Peyer's patch (tissue), 4 donors: ENCODE measurements at places on chromosomes 1 and 21.
A peak's percentile ranks its signal among the peaks of the same experiment; 100 is the strongest.

DNA sequence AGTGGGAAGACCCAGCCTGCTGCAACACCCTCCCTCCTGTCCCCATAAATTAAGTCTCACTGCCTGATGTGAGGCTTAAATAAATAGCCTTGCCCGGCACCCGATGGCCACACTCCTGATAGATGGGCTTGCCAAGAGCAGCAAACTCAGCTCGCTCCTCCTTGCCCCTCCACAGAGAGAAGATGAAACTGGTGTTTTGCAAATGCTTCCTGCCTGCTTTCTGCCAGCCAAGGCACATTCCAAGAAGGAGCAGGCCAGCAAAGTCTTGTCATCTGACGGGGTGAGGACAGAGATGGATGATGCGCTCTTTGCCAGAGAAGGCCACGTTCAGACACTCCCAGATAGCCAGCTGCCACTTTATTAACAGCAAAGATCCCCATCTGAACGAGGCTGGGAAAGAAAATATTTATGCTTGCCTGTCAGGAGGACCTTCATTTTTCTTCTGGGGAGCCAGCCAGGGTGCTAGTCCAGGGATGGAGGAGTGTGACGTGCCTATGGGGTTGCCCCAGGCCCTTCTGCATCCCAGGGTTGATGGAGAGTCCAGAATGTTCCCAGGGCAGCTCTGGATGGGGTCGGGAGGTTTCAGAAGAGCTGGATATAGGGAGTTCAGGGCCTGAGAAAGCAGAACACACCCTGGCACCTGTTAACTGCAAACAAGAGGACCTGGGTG lies 265.4 kb downstream of the FOXD2 start:
- H3K27me3 ChIP-seq: no peaks in the 10 kb centered on the region
- H3K4me1 ChIP-seq: no peaks in the 10 kb centered on the region
- DNase-seq: no peak
- no peak overlapping the region for H3K4me3 ChIP-seq
- H3K27ac ChIP-seq: no peak overlapping the region
- H3K36me3 ChIP-seq: no peaks in the 10 kb centered on the region

DNA sequence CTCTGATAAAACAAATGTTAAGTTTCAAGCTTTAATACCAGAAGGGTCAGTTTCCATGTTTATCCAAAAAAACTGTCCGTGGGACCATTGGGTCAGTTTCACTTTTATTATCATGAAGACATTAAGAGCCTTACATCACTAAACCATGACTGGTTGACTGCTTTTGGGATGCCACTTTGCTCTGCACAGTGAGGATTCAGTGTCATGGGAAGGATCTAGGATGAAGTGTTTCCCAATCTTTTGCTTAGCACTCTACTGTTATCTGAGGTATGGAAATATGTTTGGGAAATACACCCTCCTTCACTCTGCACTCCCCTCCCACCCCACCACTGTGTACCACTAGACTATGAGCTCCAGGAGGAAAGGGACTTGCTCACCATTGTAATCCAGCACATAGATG lies 16.3 kb downstream of the RPS6KC1 start:
- H3K4me3 ChIP-seq: no peak overlapping the region
- no peaks in the 10 kb centered on the region for H3K27me3 ChIP-seq
- no peaks in the 10 kb centered on the region for H3K36me3 ChIP-seq
- no peak for DNase-seq
- H3K4me1 ChIP-seq: no peaks in the 10 kb centered on the region

GRCh38 chr1:184649451-184649888 lies 105.2 kb downstream of the EDEM3 start:
- no peak overlapping the region for H3K4me3 ChIP-seq
- no peak overlapping the region for H3K27ac ChIP-seq
- no peaks in the 10 kb centered on the region for H3K4me1 ChIP-seq
- no peak for DNase-seq

DNA sequence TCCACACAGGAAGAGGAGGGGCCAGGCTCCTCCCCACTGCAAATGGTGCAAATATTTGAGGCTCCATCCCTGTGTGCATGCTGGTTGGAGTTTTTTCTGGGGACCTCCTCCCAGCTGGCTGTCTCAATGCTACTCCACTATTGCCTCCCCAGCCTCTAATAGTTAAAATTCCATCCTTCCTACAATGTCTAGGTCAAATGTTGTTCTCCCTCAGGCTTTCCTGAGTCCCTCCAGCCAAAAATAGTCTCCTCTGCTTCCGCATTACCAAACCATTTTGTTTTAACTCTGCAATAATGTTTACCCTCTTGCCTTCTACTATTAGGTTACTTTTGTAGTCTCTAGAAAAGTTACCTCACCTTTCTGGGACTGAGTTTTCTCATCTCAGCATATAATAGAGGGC lies 29.6 kb upstream of the FMO1 start:
- H3K27ac ChIP-seq: no peak overlapping the region
- DNase-seq: no peak
- no peaks in the 10 kb centered on the region for H3K27me3 ChIP-seq
- no peaks in the 10 kb centered on the region for H3K36me3 ChIP-seq

- no peak overlapping the region for H3K4me3 ChIP-seq
- H3K4me1 ChIP-seq: peaks cover 20% of the 10 kb centered on the region
- H3K27me3 ChIP-seq: no peaks in the 10 kb centered on the region
Measured at GRCh38 chr1:203643213-203644045, 16.8 kb downstream of the ATP2B4 start.

- H3K4me3 ChIP-seq: no peak overlapping the region
- DNase-seq: no peak
- no peaks in the 10 kb centered on the region for H3K27me3 ChIP-seq
Measured at GRCh38 chr1:60367532-60367931, 294.0 kb upstream of the C1orf87 start.

DNA sequence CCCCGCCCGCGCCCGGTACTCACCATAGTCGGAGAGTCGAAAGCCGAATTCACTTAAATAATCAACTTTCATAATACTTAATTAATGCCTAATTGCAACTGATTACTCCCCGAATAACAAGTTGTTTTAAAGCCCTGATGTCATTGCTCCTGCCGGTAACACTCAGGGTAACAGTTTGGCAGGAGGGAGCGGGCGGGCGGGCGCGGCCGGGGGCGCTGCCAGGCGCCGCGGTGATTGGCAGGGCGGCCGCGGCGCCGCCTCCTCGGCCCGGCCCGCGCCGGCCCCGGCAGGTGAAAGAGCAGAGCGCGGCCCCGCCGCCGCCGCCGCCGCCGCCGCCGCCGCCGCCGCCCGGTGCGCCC lies 102.2 kb downstream of the CASZ1 start:
- H3K36me3 ChIP-seq: no peaks in the 10 kb centered on the region
- DNase-seq: peak; percentile 59
- peak overlapping the region; percentile 94 for H3K4me3 ChIP-seq
- H3K4me1 ChIP-seq: no peaks in the 10 kb centered on the region

- peak; percentile 84 for DNase-seq
- no peak overlapping the region for H3K4me3 ChIP-seq
- H3K36me3 ChIP-seq: no peaks in the 10 kb centered on the region
- peak overlapping the region; percentile 68 for H3K27ac ChIP-seq
- H3K27me3 ChIP-seq: no peaks in the 10 kb centered on the region
- H3K4me1 ChIP-seq: peaks cover 5% of the 10 kb centered on the region
Measured at GRCh38 chr21:37829447-37829846, 86.8 kb downstream of the KCNJ6 start.

DNA sequence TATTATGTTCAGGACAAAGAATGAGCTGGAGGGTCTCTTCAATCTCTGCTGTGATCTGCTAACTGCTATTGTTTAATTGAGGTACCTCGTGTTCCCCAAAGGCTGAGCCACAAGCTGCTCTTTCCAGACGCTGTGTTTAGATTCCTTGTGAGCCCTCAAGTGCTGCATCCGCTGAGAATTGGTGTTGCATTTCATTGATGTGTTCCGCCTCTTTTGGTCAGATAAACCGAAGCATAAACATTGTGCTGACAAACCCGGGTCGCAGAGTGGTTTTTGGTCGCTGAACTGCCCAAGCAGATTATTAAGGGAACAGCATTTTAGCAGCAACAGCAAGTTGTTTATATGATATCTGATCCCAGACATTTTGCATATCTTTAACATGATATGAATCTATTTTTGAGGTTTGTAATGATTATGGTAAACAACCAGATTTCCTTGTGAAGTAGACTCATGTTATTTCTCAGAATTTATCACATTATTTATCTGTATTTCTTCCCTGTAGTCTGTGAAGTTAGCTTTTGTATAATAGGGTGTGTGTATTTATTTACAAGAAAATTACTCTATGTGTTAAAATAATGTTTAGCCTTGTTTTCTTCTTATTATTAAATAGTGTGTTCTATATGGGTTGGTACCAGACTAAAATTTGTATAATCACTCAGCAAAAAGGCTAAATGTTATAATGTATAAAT lies 217.2 kb upstream of the C1orf105 start:
- DNase-seq: no peak
- no peaks in the 10 kb centered on the region for H3K27me3 ChIP-seq
- H3K4me1 ChIP-seq: no peaks in the 10 kb centered on the region
- no peak overlapping the region for H3K4me3 ChIP-seq
- H3K36me3 ChIP-seq: no peaks in the 10 kb centered on the region
- H3K27ac ChIP-seq: no peak overlapping the region

GRCh38 chr1:36166136-36166535 lies 10.2 kb downstream of the MAP7D1 start:
- H3K4me1 ChIP-seq: peaks cover 15% of the 10 kb centered on the region
- no peak overlapping the region for H3K27ac ChIP-seq
- H3K27me3 ChIP-seq: no peaks in the 10 kb centered on the region
- H3K36me3 ChIP-seq: no peaks in the 10 kb centered on the region
- DNase-seq: no peak

- no peak overlapping the region for H3K4me3 ChIP-seq
- H3K27ac ChIP-seq: no peak overlapping the region
- DNase-seq: no peak
- H3K4me1 ChIP-seq: no peaks in the 10 kb centered on the region
Measured at GRCh38 chr1:150115121-150115520, 34.6 kb upstream of the PLEKHO1 start.

GRCh38 chr1:178093494-178093950 lies 382 bp upstream of the RASAL2 start:
- peak; percentile 92 for DNase-seq
- peak overlapping the region; percentile 93 for H3K4me3 ChIP-seq
- no peaks in the 10 kb centered on the region for H3K4me1 ChIP-seq
- no peaks in the 10 kb centered on the region for H3K36me3 ChIP-seq

DNA sequence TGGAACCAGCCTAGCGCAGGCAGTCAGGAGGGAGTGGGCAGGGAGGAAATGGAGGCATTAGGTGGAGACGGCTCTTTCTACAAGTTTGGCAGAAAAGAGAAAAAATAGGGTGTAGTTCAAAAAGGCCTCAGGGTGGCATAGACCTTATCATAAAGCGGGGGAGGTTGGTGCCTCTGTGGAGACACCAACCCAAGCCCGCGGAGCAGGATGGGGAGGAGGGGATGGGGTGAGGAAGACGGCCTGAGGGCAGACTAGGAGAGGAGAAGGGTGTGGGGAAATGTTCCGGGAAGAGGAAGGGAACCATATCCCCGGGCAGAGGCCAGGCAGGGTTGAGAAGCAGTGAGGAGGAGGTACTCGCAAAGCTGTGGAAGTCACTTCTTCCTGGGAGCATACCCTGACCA lies 17.4 kb upstream of the SHE start:
- H3K36me3 ChIP-seq: no peaks in the 10 kb centered on the region
- no peak for DNase-seq
- no peak overlapping the region for H3K4me3 ChIP-seq
- no peak overlapping the region for H3K27ac ChIP-seq

GRCh38 chr21:45859762-45860357 lies 121.7 kb upstream of the COL6A1 start:
- H3K27ac ChIP-seq: no peak overlapping the region
- no peaks in the 10 kb centered on the region for H3K4me1 ChIP-seq
- no peaks in the 10 kb centered on the region for H3K36me3 ChIP-seq
- H3K4me3 ChIP-seq: no peak overlapping the region
- H3K27me3 ChIP-seq: no peaks in the 10 kb centered on the region
- no peak for DNase-seq
